Fibroblast of the conjunctiva (primary cell): ENCODE measurements at places on chromosomes 16 and 17.

DNA sequence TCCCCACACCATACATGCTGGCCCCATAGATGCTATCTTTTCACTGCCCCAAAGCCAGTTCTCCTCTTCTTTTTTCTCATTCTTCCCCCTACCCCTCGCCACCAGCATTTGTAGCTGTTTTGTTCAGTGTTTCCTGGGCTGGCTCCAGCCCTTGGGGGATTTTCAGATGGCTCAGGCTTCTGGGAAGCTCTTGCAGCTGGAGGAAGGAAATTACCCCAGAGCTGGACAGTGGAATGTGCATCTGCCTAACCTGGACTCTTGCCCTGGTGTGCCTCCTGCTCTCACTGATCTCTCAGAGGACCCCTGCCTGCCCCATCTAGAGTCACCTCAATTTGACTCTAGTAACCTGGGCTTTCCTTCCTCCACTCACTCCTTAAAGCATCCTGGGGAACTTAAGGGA is 82.8 kb downstream of the MYH13 start:
- DNase-seq: no peak

GRCh38 chr16:56354746-56355145 is 70.6 kb downstream of the AMFR start:
- no peak for DNase-seq

DNA sequence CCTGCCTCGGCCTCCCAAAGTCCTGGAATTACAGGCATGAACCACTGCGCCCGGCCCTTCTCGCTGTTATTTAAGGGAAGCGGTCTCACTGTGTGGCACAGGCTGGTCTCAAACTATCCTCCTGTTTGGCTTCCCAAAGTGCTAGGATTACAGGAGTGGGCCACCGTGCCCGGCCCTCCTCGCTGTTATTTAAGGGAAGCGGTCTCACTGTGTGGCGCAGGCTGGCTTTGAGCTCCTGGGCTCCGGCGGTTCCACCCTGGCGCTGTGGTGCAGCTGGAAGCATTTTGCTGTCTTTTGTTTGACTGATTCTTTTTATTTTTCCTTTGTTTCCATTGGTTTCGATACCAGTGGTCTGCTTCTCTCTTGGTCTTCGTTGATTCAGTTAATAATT is 40.7 kb downstream of the FOXK2 start:
- DNase-seq: no peak

- no peak for DNase-seq
Observed at GRCh38 chr17:58527306-58527705, 12.9 kb upstream of the MTMR4 start.

- DNase-seq: no peak
Observed at GRCh38 chr17:48961516-48962233, 6.7 kb downstream of the GIP start.

GRCh38 chr16:12547608-12547922 is 256.1 kb downstream of the CPPED1 start:
- no peak for DNase-seq

GRCh38 chr17:55242476-55242875 is 22.3 kb upstream of the HLF start:
- no peak for DNase-seq

GRCh38 chr16:52906281-52906680 is 146.4 kb downstream of the CHD9NB start:
- DNase-seq: no peak

- DNase-seq: no peak
Observed at GRCh38 chr16:88978608-88979346, 1.8 kb upstream of the CBFA2T3 start.

DNA sequence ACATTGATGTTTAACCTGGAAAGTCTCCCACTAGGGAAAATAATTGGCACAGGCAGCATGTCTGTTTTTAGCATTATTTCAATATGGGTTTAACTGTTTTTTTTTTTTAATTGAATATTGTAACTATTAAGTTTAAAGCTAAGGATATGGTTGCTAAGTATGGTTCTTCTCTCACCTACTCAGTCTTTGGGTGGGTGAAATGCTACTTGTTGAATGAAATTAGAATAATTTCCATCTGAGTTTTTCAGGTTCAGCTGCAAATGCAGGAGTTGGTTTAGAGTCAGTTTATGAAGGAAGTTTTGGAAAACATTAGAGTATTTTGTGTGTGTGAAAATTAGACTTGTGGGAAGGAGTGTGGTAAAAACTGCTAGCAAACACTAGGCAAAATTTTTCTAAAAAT is 93.5 kb downstream of the PRKCA start:
- no peak for DNase-seq

GRCh38 chr17:79207960-79208359 is 133.3 kb downstream of the ENGASE start:
- DNase-seq: no peak

DNA sequence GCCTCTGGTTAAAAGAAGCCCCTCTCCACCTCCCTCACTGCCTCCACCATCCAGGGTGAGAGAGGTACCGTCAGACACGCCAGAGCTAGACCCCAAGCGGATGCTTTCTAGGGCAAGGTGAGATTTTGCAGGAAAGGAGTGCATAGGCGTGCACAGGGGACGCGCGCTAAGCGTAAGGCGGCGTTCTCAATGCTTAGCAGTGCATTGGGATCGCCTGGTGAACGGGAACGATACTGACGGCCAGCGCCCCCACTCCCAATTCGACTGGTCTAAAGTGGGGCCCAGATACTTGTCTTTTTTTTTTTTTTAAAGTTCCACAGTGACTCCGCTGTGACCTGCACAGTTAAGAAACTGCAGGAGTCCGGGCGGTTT is 57.9 kb upstream of the CREBBP start:
- DNase-seq: no peak

- DNase-seq: no peak
Observed at GRCh38 chr17:79779084-79779529, 1.2 kb downstream of the CBX2 start.
